ELR (cell line): ENCODE measurements at places on chromosomes 11 and 22.

GRCh38 chr11:14773755-14774154 is 118.3 kb downstream of the CYP2R1 start:
- peak; percentile 3 for DNase-seq

- DNase-seq = no peak
These were observed 232.6 kb downstream of the FAT3 start for GRCh38 chr11:92457250-92457649.

GRCh38 chr11:126079621-126080124 is 17.0 kb upstream of the CDON start:
- DNase-seq = no peak

DNA sequence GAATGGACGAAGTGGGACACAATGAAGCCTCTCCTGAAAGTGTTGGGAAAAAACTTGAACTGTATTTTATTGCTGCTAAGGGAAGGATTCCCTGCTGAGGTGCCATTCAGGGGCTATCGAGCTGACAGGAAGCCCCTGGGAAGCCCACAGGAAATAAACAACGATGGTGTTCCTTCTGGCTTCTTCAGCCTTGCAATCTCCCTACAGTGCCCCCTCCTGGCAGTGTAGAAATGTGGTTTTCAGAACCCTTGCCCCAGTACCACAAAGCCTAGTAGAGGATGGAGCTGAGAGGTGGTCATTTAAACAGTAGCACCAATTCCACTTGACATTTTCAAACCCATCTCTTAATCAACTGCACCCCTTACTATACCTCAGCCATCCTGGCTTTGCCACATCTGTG is 676.7 kb upstream of the ARHGAP42 start:
- no peak for DNase-seq

DNA sequence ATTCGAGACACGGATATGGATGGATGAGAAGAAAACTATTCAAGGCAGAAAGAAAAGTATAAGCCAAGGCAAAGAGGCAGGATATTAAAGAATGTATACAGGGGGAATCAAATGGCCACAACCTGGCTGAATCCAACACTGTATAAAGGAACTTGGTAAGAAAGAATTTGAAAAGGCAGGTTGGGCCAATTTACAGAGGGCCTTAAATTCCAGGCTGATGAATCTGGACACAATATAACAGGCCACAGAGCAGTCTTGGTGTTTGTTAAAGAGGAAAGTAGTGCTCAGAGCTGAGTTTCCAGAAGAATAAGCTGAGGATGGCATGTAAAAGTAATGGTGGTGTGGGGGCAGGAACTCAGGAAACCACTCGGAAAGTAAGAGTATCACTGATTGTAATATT is 72.3 kb upstream of the POU2AF2 start:
- DNase-seq = no peak

GRCh38 chr11:113202431-113202830 is 112.0 kb upstream of the TTC12 start:
- DNase-seq = peak; percentile 66

DNA sequence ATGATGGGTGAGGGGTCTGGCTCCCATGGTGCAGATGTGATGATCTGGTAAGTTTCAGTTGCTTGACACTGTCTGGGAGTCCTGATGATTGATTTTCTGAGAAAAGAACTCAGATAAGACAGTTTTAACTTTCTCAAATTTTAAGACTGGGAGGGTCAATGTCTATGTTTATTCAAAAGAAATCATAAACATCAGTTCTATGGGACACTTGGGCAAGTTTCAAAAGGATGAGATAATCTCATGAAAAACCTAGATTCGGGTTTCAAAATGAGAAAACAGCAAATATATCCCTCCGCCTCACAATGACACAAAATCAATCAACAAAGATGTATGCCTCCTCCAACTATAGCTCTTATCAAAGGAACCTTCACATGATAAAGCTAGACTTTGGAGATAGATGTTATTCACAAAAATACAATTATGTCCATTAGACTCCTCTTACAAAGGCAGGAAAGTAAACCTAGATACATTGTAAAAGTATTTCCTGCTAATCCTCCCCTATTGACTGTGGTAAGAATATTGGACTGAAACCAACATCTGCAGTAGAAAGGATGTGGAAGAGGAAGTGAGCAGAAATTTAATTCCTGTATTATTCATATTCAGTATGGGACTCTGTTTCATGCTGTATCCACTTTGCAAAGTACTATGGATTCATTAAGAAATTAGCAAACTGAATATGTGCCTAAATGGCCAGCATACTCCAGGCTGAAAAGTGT is 21.6 kb downstream of the SVIP start:
- DNase-seq = peak; percentile 33

DNA sequence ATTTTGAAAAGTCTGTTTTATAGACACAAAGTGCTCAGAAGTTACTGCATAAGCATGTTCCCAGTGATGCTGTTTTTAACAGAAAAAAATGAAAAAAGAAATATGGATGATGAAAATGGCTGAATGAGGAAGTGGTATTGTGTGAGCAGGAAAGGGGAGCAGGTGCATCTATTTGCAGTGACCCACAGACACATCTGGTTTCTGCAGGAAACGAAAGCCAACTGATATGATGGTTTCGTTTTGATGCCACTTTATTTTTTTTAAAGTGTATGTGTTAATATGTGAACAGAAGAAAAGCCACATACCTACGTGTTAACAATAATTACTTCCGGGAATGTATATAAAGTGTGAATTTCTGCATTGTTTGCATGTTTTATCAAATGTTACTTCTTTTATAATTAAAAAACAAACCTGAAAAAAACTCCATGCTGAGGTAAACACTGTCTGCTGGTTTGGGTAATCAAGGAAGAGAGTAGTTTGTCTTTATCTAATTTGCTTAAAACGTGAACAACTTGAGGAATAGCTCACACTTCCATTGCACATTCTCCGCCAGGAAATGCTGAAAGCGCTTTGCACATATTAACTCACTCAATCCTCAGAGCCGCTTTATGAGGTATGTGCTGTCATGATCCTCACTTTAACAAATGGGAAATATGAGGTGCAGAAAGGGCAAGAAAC is 1335.9 kb downstream of the TBC1D22A start:
- DNase-seq = no peak

- no peak for DNase-seq
These were observed 10.7 kb downstream of the PIWIL4 start for GRCh38 chr11:94577841-94578240.

DNA sequence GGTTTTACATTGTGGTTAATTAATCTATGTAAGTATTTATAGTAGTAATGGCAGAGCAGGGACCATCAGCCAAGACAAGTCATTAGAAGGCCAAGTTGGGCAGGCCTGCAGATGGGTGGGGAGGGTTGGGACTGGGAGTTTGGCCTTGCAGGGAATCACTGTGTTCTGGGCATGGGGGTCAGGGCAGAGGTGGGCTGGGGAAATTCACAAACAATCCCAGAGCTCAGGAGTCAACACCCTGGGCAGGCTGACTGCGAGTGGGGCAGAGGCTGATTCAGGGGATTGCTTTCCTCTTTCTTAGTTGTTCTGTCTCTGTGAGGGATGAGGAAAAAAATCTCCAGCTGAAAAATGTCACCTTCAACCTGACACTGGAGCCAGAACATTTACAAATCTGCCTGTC is 322.5 kb downstream of the NTM start:
- DNase-seq = no peak

- DNase-seq = no peak
These were observed 9.3 kb downstream of the MMP13 start for GRCh38 chr11:102946237-102946636.

DNA sequence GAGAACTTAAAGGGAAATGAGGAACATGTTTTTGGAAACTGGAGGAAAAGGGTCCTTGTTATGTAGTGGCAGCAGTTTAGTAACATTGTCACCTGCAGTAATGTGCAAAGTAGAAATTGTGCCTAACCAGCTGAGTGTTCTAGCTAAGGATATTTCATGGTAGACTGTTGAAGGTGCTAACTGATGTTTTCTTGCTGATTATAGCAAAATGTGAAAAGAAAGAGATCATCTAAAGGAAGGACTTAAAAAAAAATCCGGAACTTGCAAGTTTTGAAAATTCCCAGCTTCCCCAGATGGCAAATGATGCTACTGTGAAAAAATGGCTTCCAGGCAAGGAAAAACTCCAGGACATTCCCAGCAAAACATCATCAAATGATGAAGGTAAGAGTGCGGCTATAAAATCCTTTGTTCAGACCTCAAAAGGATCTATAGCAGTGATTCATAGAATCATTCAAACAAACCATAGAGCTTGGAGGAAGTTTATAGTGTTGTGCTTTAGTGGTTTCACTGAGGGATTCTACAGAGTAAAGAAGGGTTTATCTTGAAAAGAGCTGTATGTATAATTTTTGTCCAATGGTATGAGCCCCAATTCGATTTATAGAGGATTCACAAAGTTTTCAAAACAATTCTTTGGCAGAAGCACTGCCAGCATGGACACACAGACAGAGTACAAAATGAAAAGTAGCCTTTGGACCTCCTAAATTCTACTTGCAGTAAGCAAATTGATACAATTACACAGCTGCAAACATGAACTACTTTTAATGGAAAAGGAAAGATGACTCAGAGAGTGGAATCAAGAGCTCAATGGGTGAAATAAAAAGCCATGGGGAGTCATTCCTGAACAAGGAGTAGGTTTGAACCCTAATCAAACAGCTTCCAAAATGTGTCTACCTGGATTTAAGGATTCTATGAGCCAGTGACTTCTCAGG is 4.3 kb upstream of the TRIM44 start:
- DNase-seq = peak; percentile 32

- peak; percentile 4 for DNase-seq
These were observed 126.5 kb downstream of the CHST1 start for GRCh38 chr11:45538939-45539338.

DNA sequence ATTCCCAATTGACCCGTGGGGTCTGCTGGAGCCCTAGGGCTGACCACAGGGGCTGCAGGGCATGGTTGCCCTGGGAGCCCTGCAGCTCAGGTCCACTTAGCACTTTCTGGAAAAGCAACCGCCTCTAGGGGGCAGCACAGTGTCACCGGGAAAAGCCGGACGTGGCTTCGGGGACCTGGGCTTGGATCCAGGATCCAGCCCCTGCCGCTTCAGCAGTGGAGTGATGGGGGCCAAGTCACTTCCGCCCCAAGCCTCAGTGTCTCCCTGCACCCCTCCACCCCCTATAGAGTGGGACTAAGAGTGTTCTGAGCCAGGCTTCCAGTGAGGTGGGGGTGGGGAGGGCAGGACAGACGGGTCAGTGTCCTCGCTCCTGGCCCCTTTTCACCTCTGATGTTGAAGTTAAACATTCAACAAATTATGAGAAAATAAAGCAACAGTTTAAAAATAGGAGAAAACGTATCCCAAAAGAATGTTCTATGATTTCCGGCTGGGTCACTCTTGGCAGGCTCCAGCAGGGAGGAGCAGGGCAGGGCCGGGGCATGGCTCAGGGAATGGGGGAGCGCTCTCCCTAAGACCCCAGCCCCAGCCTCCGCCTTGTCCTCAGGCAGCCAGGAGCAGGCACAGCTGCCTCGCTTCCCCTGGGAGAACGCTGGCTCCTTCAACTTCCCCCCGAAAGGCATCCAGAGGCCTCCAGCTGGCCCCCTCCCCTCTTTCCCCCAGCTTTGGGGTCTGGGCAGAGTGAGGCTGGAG is 96.5 kb upstream of the FGF3 start:
- peak; percentile 77 for DNase-seq

- no peak for DNase-seq
These were observed 86.6 kb downstream of the MAML2 start for GRCh38 chr11:96256215-96257011.

DNA sequence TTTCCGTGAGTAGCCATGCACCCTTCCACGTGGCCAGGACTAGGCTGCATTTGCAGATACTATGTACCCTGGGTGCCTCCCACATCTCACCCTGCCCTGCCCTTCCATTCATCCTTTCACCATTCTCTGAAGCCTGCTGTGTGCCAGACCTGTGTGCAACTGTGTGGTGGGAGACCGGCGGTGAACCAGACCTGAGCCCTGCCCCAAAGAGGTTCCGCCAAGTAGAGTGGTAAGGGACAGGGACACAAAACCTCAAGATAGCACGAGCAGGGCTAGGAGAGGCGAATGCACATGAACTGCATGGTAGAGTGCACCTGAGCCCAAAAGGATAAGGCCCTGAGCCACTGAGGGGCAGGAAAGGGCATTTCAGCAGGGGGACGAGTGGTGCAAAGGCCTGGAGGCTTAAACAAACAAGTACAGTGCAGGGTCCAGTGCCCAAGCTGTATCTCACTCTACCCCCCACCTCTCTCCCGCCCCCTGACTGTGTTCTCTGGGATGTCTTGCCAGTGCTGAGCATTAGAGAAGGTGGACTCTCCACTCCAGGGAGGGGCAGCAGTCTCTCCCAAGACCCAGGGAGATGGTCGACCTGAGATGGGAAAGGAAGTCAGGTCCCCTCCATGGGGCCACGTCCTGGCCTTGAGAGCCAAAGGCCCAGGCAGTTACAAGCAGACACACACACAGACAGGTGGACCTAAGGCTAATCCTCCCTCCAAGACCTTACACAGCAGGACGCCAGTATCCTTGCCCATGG is 14.1 kb upstream of the ARAP1 start:
- DNase-seq = no peak

DNA sequence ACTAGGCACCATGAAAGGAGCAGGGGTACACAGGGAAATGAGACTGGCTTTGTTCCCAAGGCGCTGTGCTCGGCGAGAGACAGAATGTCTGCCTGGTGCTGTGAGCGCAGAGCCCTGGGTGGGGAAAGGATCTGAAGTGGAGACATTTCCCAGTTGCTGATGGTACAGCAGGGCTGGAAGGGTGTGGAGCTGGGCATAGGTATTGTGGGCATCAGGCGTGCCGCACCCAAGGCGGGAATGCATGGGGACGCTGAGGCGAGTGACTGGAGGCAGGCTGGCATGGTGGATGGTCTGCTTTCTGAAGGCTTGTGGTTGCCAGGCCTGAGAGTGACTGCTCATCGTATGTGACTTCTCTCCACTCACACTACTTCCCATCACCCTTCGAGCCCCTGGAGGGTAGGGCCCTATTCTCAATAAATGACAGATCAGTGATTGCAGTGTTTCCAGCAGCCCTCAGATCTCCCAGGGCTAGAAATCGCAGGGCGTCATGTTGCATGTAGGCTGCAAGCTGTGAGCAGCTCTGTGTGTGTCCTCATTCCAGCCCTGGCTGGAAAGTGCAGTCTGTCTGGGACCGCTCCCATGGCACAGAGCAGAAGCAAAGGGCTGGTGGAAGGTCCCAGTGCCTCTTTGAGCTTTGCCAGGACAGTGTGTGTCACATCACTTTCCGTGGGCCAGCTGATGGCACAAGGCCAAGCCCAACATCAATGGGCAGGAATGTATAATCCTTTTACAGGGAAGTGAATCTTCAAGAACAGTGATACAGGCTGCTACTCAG is 67.7 kb downstream of the TBC1D22A start:
- peak; percentile 60 for DNase-seq

- DNase-seq = no peak
These were observed 5.6 kb downstream of the FBXO7 start for GRCh38 chr22:32480238-32480637.

- DNase-seq = no peak
These were observed 56.6 kb upstream of the CAPRIN1 start for GRCh38 chr11:33994937-33995336.

DNA sequence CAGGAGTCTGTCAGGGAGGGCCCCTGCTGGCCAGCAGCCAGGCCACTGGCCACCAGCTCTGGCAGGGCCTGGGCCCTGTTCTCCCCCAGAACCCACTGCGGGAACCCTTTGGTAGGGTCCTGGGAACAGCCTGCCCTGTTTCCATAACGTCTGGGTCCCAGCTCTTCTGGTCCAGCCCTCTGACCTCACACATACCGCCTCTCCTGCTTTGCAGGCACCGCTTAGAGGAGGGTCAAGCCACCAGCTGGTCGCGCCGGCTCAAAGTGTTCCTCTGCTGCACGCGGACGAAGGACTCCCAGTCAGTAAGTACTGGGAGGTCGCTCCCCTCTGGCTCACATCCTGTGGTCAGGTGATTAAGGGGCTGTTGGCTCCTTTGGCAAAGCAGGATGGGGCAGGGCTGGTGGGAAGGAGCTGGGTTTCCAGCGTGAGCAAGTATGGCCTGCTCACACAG is 26.6 kb upstream of the MYRF start:
- peak; percentile 80 for DNase-seq
